ENCODE measurements at places on chromosomes 5 and 9. TPM values are rescaled to one million over a fixed set of nuclear protein-coding genes. Genes with fewer than 3 reads are reported as not detected.

PLAC8L1 gene
- 2.5 TPM for total RNA-seq

- no peak for DNase-seq
Measured at GRCh38 chr5:113103330-113103729, 126.7 kb downstream of the DCP2 start.

MEIKIN gene
- total RNA-seq, result not detected

PTGES gene
- total RNA-seq, result not detected

DNA sequence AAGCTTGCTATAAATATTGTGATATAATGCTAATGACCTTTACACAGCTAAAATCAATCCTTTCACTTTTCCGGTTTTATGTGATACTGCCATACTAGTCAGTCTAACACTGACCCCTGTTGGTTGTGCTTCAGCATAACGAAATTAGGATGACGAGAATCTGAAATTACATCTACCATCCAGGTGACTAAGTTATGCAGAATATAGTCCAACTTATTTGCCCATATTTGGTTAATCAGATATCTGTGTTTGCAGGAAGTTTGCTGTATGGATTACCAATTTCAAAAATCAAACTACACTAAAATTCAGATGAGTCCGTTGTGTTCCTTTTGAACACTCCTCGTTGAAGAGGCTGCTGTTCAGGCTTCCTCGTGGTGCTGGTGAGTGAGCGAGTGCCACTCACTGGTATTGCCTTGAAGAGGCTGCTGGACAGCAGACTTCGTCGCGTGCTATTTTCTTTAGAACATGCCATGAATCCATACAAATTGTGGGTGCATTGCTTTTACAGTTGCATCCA lies 32.5 kb downstream of the TENT4A start:
- no peak for DNase-seq

EIF4EBP3 gene
- total RNA-seq, result 7.0 TPM

DNA sequence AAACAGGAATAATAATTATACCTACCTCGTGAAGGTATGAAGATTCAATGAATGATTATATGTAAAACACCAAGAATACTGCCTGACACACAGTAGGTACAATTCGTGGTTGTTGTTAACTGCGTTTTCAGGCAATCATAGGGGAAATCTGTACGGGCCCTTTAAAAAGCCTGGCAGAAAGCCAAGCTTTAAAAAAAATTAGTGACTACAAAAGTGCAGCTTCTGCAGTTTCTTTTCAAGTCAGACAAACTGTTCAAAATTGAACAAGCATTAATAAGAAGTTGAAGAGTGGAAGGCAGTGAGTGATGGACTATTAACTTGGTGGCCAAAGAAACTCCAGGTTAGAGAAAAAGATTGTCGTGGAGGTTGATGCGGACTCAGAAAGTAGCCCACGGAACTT lies 85.9 kb upstream of the TRIO start:
- DNase-seq, result no peak

- DNase-seq, result no peak
Measured at GRCh38 chr5:139277171-139277570, 16.4 kb upstream of the MATR3 start.

DNA sequence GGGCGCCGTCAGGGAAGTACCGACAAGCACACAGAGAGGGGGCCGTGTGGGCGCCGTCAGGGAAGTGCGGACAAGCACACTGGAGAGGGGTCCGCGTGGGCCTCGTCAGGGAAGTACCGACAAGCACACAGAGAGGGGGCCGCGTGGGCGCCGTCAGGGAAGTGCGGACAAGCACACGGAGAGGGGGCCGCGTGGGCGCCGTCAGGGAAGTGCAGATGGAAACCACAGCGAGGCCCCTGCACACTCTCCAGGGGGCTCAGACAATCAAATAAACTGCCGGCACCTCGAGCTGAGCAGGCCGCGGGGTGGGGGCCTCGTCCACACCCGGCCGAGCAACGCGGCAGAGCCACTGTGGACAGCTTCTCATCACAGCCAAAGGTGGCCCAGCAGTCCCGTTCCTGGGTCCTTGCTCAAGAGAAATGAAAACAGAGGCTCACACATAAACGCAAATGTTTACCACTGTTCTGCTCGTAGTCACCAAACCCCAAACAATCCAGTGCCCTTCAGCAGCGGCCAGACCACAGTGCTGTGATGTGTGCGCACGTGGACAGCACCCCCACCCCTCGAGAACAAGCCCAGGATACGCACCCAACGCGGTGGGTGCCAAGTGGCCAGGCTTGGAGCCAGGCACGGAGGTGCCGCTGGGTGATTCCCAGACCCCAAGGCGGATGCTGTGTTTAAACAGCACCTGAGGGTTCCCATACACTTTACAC lies 24.7 kb downstream of the TPPP start:
- DNase-seq, result no peak

TMEFF1 gene
- not detected for total RNA-seq

Data from natural killer cell treated with Interleukin-12 subunit alpha and Interleukin-12 subunit beta and Interleukin-15 and Interleukin-18, amount 100 ng/mL, for 72 hours (primary cell).